ENCODE measurements at places on chromosomes 1 and 21.

- no peak for DNase-seq
Observed at GRCh38 chr1:232252546-232253118, 377.3 kb downstream of the SIPA1L2 start.

- peak; percentile 83 for DNase-seq
Observed at GRCh38 chr1:39098546-39099250, 72.5 kb downstream of the NDUFS5 start.

DNA sequence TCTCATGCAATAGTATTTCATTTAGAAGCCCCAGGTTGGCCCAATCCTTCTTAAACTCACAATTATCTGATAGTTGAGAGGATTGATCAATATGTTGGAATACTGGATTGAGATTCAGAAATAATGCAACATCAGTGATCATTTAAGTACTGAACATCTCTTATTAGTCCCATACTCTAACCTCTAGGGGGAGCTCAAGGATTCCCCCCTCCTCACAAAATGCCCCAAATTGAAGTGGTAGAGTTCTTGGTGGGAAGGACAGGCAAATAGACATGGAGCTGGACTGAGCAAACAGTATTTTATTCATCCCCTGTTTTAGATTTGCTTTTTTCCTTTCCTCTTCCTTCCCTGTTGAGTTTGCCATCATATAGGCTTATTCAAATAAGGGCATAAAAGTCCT is 62.8 kb downstream of the NGF start:
- DNase-seq = peak; percentile 56

DNA sequence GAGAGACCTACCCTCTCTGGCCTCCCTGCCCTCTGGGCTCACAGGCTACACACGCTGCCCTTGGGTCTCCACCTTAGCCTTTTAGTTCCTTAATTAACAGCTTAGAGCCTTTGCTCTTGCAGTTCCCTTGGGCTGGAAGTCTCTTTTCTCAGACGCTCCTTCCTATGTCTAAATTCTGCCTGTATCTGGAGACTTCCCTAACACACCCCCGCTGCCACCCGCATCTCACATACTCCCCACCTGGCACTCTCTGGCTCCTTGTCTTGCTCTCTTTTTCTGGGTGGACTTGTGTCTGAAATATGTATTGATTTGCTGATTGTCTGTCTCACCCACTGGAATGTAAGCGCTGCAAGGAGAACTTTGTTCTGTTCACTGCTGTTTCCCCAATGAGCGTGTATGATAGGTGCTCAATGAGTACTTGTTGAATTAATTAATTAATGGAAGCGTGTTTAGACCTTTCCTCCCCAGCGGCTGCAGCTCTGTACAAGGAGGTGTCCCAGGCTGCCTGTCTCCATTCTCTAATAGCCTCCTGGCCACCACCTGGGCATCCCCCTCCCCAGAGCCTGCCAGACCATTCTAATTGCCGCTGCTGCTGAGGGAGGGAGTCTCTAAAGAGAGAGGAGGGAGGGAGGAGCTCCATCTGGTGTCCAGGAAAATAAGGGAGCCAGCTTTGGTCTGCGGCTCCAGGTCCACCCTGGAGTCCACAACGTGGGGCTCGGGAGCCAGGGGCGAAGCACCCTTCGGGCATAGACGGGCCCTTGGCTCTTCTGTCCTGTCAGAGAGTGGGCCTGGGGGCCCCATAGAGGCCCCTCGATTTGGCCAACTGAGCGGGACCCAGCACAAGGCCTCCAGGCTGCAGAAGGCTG is 95.4 kb downstream of the RNF220 start:
- peak; percentile 78 for DNase-seq

- no peak for DNase-seq
Observed at GRCh38 chr1:96713649-96714048, 7.9 kb upstream of the PTBP2 start.

DNA sequence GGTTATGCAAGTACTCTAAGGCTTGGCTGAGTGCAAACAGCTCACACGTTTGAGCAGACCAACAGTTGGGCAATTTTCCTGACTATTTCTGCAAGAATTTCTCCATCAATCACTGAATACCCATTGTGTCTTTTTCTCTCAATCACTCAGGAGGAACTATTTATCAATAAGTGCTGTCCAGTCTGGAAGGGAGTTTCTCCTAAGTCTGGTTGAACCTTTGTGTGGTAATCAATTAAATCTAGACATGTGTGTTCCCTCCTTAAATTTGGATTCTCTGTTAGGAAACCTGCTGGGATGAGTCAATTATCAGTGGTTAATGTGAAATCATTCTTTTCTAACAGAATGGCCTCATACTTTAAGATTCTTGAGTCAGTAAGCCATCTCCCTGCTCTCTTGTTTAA is 6.8 kb upstream of the AADACL3 start:
- no peak for DNase-seq

DNA sequence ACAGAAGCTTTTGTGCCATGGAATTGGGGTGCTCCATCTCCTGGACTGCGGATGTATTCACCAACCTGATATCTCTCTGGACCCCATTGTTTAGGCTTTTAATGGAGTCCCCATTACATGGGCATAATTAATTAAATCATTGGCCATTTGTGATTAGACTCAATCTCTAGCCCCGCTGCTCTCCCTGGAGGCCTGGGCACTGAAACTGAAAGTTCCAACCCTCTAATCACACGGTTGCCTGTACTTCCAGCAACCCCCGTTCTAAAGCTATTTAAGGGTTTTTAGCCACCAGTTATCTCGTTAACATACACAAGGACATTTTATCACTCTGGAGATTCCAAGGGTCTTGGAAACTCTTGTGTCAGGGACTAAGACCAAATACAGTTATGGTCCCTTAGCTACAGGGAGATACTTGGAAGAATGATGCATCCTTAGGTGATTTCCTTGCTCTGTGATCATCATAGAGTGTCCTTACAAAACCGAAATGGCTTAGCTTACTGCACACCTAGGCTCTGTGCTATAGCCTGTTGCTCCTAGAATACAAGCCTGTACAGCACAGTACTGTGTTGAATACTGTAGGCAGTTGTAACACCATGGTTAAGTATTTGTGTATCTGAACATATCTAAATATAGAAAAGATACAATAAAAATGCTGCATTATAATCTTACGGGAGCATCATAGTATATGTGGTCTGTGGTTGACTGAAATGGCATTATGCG is 71.8 kb downstream of the VPS13D start:
- no peak for DNase-seq

DNA sequence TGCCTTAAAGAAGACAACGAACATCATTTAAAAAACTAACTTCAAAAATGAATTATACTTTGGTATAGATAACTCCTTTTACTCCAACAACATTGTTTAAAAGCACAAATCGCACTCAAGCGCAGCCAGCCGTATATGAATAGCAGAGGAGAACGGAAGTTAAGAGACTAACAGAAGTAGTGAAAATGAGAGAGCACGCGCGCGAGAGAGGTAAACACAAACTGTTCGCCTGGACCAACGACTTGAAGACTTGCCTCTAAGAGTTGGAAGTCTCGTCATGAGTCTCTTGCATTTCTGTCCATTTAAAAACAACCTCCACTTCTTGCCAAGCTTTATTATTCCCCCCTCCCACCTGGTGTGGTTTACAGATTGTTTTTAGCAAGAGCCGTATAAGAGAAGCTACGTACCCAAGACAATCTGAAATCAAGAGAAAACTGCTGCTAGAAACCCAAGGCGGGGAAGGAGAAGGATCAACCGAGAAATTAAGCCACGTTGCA is 479 bp downstream of the SELENOF start:
- DNase-seq = peak; percentile 44

GRCh38 chr1:23526329-23527041 is 4.5 kb downstream of the E2F2 start:
- DNase-seq = no peak

GRCh38 chr1:214135886-214136285 is 145.1 kb upstream of the SMYD2 start:
- DNase-seq = no peak

DNA sequence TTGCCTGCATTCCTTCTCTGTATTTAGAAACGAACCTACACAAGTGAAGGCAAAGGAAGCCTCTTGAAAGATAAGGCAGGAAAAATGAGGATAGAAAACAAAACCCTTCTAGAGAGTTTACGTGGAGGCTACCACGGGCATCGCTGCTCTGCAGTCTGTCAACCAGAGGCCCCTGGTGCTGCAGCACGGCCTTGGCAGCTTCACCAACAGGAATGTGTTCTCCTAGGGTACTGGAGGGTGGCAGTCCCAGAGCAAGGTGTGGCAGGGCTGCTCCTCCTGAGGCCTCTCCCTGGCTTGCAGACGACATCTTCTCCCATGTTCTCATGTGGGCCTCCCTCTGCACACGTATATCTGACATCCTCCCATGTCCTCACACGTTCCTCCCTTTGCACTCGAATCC is 57.6 kb upstream of the SAMD11 start:
- no peak for DNase-seq

- DNase-seq = peak; percentile 84
Observed at GRCh38 chr1:67053785-67054772, at the start of gene SLC35D1. SLC35D1 (minus strand) TSS chr1:67054148; CDS start chr1:67054013, 135 bp downstream.

- no peak for DNase-seq
Observed at GRCh38 chr1:200967693-200968468, 55.6 kb downstream of the KIF21B start.

- no peak for DNase-seq
Observed at GRCh38 chr21:44357064-44357837, 3.8 kb downstream of the TRPM2 start.

DNA sequence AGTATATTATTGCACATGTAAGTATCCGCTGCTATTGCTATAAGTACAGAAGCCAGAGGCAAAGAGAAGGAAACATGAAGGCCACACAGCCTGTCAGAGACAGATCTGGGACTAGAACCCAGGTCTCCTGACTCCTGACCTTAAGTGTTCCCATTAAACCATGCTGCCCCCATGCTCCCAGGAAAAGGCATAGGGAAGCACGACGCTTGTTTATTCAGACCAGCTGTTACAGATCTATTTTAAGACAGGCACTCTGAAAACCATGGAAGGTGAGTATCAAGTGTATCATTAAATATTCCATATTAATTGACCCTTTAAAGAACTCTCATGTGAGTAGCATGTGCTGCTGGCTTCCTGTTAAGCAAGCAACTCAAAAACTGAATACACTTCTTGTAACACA is 11.4 kb downstream of the VAV3 start:
- DNase-seq = peak; percentile 40

GRCh38 chr1:8307628-8308027 is 10.3 kb upstream of the SLC45A1 start:
- no peak for DNase-seq

DNA sequence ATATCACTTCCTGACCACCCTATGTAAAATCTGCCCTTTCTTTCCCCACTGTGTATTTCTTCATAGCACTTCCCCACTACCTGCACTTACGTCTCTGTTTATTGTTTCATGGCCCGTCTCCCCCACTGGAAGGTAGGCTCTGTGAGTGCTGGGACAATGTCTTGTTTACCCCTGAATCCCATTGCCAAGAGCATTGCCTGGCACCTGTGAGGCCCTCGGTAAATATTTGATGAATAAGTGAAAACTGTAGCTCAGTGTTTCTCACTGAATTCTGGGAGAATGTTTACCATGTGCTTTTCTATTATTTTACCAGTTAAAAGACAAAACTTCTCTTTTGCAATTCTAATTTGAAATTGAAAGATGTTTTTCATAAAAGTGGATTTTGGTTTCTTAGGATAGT is 11.8 kb downstream of the NFASC start:
- no peak for DNase-seq

DNA sequence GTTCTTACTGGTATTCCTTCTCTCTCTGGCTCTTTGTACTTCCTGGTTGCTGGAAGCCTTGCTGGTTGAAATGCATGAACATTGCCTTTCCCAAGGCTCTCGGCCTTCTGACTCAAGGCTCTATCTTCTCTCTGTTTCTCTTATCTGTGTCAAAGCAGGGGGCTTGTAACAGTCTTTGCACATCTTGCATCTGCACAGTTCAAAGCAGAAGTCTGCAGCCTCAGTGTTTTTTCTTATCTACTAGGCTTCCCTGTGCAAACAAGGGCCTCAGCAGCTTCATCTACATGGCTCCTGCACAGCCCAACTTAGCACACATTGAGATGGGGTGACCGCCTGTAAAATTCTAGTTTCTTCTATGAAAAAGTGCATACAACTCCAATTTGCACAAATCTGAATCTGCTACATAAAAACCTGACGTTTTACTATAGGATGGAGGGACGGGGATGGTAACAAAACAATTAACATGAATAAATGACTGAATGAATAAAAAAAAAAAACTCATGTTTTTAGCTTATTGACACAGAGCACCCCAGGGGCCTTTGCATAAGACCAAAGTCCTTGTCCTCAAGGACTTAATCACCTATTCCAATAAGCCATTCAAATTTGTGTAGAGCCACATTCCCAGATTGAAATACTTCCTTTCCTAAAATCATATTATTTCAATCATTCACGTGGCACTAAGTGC is 458.3 kb downstream of the LMO4 start:
- DNase-seq = peak; percentile 18

GRCh38 chr1:51336004-51336403 is 5.6 kb upstream of the TTC39A start:
- DNase-seq = peak; percentile 24

- no peak for DNase-seq
Observed at GRCh38 chr1:171221665-171222591, 26.4 kb upstream of the FMO1 start.

- no peak for DNase-seq
Observed at GRCh38 chr1:169120066-169120465, 13.6 kb downstream of the ATP1B1 start.

- DNase-seq = no peak
Observed at GRCh38 chr21:26572702-26573381, at the start of gene CYYR1. CYYR1 (minus strand) TSS chr21:26573286; CDS start chr21:26572940, 346 bp downstream.

DNA sequence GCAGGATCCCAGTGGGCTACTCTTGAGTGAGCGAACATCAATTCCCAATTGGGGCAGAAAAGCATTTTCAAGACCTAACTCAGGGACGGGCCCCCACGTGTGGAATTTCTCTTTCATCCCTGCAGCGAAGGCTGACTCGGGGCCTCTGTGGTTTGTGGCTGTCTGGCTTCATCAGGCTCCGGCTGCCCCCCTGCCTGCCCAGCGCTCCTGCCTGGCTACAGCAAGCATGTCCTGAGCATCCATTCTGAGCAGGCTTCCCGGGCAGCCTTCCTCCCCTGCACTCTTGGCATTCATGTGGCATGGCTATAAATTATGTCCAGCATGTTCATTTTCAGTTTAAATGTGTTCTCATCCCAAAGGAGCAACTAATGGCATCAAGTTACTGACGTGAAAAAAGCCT is 588.1 kb downstream of the KIF26B start:
- no peak for DNase-seq

GRCh38 chr1:167629681-167630567 is at the start of gene RCSD1:
RCSD1 (plus strand) TSS chr1:167630232; CDS start chr1:167630424, 192 bp downstream.
- DNase-seq = peak; percentile 59

- DNase-seq = no peak
Observed at GRCh38 chr1:115643666-115644065, 1.9 kb downstream of the VANGL1 start.

Measured in NCI-H526 (cell line).